ENCODE measurements at places on chromosomes 5 and 9. TPM values are rescaled to one million over a fixed set of nuclear protein-coding genes. Genes with fewer than 3 reads are reported as not detected.
A peak's percentile ranks its signal among the peaks of the same experiment; 100 is the strongest.

DNA sequence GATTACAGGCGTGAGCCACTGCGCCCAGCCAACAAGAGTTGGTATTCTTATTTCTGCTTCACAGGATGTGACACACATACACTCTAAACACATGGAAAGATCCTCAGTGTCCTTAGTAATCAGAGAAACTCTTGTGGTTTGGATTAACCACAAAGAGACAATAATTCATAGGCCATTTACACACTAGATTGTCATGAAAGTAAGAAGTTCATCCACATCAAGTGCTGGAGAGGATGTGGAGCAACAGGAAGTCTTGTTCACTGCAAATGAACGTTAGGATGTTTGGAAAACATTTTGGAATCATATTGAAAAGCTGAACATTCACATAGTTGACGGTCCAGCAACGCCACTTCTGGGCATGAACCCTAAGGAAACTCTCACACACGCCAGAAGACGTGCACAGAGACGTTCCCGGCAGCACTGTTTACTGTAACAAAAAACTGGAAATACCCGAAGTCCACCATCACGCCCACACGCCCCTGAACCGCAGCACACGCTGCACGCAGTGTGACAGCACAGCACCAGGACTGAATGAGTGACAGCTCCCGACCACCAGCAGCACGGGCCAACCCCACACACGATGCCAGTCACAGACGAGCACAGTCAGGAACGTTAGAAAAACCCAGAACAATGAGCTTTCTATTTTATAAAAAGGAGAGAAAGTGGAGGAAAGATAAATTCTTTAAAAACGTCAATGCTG lies 87.6 kb downstream of the COL23A1 start:
- no peak for DNase-seq

DNA sequence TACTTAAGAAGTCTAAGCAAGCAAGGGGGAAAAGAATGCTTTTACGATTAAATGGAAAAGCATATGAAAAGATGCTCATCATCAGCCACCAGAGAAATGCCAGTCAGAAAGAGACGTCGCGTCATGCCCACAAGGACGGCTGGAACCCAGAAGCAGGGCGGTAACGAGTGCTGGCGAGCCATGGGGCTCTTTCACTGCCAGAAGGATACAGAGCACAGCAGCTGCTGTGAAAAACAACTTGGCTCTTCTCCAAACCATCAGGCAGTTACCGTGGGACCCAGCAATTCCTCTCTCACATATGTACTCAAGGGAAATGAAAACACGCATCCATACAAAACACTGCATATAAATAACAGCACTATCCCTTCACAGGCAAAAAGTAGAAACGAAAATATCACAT lies 95.5 kb downstream of the CAMSAP1 start:
- no peak for DNase-seq

DNA sequence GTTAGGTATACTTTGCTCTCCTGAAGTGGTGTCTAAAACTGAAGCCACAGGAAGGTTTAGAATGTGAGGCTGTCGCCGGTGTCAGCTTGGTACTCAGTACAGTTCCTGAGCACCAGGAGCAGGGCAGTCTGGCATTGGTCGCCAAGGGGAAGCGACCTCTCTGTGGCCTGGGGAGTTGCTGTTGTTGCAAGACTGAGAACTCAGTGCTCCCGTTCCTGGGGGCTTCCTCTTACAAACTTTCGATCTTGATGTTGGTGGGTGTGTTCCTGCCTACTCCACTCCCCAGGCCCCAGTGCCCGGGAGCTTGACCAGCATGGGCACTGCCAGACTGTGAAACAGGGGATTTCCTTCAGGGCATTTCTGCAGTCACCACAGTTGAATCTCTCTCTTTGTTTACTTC lies 52.4 kb upstream of the PPARGC1B start:
- peak; percentile 56 for DNase-seq

- DNase-seq: no peak
Measured at GRCh38 chr5:159768243-159768642, 148.0 kb upstream of the ADRA1B start.

Gene FRMPD1
- total RNA-seq: 1.8 TPM
